ENCODE measurements at places on chromosomes 12 and 14. TPM values are rescaled to one million over a fixed set of nuclear protein-coding genes. Genes with fewer than 3 reads are reported as not detected.

DNA sequence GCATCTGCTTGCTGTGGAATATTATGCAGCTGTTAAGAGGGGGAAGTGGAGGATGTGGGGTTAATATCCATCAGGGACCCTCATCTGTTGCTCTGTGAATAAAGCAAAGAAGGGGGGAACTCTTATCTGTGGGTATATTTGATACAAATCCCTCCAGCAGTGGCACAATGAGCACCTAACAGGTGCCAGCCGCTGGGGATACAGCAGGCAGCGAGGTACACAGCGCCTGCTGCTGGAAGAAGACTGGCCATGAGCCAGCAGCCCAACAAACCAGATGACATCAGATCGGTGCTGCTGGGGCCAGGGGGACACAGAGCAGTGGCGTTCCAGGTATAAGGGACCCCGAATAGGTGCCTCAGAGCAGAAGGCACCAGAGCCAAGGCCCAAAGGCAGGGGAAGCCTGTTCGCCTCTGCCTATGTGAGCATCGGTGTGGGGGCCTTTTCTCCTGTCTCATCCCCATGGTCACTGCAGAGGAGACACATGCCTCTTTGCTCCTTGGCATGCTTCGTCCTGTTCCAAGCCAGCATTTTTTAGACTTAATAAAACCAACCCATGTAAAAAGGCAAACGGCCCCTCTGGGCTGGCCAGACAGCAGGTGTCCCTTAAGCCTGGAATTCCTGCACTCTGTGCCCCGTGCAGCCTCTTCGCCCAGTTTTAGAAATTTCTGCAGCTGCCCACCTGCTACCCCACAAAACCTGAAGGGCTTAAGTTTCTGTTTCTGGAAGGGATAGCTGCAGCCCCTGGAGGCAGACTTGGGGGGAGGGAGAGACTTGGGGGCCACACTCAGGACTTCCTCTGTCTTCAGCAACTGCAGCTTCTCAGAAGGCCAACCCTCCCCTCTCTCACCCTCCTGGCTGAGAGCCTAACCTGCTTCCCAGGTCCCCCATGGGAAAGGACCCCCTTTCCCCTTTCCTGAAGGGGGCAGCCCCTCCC is 1.6 kb upstream of the CKB start:
- no peak for DNase-seq
- H3K4me1 ChIP-seq = peaks cover 54% of the 10 kb centered on the region
- H3K27ac ChIP-seq = peak overlapping the region; percentile 99
- no peaks in the 10 kb centered on the region for H3K36me3 ChIP-seq

DNA sequence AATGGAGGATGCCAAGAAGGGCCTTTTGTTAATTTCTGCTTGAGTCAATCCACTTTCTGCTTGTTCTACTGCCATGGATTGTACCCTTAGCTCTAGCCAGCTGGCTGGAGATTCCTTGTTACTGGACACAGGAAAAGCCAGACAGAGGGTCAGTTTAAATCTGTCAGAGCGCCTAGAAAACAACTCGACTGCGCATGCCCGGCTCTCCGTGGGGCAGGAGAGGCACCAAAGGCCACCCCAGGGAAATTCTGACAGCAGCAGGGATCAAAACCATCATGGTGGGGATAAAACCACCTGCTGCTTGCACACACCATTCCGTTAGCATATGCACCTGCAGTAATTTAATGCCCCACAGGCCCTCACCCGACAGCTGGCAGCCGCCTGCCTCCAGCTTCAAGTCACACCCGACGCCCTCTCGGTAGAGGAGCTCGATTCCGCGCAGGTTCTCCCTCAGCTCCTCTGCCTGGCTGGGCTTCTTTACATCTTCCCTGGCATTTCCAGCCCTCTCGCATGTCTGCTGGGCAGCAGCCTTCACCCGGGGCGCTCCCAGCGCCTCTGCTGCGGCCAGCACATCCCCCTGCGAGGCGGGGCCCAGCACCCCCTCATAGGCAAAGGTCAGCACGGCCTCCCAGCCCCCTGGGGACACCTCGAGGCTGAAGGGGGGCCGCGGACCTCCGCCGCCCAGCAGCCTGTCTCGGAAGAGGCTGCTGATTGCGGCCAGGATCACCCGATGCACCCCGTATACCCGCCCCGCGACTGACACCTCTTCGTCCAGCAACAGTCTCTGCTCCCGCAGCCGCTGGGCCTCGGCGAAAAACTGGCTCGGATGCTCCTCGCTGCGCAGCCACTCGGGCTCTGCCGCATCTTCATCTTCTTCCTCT is 1.0 kb downstream of the KLHL33 start:
- DNase-seq = no peak
- H3K36me3 ChIP-seq = no peaks in the 10 kb centered on the region
- no peaks in the 10 kb centered on the region for H3K4me1 ChIP-seq
- no peaks in the 10 kb centered on the region for H3K27me3 ChIP-seq

GRCh38 chr12:120988234-120988633 is 9.9 kb downstream of the HNF1A start:
- peaks cover 14% of the 10 kb centered on the region for H3K4me1 ChIP-seq
- no peak overlapping the region for H3K27ac ChIP-seq
- no peaks in the 10 kb centered on the region for H3K27me3 ChIP-seq
- no peak overlapping the region for H3K4me3 ChIP-seq

GRCh38 chr12:6935371-6936193 is 7.8 kb downstream of the ATN1 start:
- no peak for DNase-seq
- H3K4me3 ChIP-seq = no peak overlapping the region
- H3K27ac ChIP-seq = no peak overlapping the region
- peaks cover 33% of the 10 kb centered on the region for H3K4me1 ChIP-seq

DNA sequence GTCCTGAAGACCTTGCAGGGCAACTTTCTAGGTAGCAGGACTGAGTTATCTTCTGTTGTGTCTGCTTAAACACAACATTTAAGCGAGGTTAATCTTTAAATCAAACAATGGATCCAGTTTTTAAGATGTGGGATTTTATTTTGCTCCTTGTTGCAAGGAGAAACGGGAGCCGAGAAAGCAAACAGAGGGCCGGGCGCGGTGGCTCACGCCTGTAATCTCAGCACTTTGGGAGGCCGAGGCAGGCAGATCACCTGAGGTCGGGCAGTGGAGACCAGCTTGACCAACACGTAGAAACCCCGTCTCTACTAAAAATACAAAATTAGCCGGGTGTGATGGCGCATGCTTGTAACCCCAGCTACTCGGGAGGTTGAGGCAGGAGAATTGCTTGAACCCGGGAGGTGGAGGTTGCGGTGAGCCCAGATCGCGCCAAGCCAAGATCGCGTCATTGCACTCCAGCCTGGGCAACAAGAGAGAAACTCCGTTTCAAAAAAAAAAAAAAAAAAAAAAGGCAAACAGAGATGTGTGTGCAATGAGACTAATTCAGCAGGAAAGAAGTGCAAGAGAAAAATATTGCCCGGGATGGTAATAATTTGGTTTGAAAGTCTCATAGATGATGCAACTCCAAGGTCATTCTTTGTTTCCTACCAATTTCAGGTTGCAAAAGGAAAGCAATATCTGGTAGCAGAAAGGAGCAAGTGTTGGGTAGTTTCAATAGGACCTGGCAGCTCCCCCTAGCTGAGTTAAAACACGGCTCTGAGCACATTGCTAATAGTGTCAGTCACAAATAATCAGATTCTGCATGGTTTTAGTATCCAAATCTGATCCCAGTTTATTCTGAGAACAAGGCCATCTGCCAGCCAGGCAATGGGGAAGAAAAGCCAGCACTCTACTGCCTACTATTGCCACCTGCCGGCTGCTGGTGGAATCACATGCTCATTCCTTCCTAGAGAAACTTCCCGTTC is 141.4 kb downstream of the PPM1H start:
- no peaks in the 10 kb centered on the region for H3K36me3 ChIP-seq
- H3K27ac ChIP-seq = no peak overlapping the region
- H3K4me1 ChIP-seq = no peaks in the 10 kb centered on the region
- H3K27me3 ChIP-seq = no peaks in the 10 kb centered on the region

Gene WIF1
- polyA plus RNA-seq = 2.2 TPM

Gene KRT6A
- polyA plus RNA-seq = 0.54 TPM

DNA sequence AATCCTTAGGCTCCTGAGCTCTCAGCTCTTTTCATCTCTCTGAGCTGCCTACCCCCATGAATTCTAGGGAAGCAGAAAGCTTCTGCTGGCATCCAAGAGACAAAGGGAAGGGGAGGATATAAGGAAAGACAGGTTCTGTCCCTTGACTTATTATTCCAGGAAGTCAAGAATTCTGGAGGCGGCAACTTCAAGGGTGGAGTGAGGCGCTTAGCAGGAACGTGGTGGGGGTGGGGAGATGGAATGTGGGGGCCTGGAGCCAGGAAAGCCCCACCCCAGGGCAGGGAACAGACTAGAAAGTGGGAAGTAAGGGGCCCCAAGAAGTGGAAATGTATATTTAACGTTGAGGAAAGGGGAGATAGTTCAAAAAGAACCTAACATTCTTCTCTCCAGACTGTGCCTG is 1.4 kb downstream of the CALCOCO1 start:
- peaks cover 6% of the 10 kb centered on the region for H3K4me1 ChIP-seq
- H3K4me3 ChIP-seq = no peak overlapping the region
- H3K27ac ChIP-seq = no peak overlapping the region
- no peaks in the 10 kb centered on the region for H3K27me3 ChIP-seq
- no peak for DNase-seq

Gene CCDC198
- polyA plus RNA-seq = 15.3 TPM

DNA sequence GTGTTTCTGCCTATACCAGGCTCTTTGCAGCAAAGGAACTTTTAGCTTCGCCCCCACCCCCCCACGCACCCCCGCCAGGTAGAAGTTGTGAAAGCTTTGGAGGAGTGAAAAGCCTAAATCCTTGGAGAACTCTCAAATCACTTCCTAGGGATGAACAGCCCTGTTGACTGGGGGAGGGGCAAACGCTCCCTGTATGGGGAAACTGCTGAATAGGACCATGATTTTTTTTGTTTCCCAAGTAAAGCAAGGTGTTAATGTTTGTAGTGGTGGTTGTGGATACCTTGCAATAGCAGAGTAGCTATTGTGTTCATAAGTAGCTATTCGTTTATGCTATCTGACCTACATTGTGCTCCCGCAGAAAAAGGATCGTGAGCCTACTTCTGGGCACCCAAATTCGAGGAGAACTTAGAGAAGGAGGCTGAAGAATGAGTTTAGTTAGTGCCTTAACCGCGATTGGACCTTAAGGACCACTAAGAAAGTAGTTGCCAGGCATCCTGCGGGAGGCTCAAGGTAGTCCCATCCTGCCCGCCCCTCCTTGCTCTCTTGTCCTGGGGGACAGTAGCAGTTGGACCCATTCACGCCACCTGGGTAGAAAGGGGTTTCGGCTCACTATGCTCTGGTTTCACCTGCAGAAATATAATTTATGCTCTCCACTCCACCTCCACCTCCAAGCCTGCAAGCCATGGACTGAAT is 901 bp upstream of the NFKBIA start:
- DNase-seq = peak; percentile 56
- H3K27me3 ChIP-seq = no peaks in the 10 kb centered on the region
- peaks cover 4% of the 10 kb centered on the region for H3K36me3 ChIP-seq
- peaks cover 40% of the 10 kb centered on the region for H3K4me1 ChIP-seq

DNA sequence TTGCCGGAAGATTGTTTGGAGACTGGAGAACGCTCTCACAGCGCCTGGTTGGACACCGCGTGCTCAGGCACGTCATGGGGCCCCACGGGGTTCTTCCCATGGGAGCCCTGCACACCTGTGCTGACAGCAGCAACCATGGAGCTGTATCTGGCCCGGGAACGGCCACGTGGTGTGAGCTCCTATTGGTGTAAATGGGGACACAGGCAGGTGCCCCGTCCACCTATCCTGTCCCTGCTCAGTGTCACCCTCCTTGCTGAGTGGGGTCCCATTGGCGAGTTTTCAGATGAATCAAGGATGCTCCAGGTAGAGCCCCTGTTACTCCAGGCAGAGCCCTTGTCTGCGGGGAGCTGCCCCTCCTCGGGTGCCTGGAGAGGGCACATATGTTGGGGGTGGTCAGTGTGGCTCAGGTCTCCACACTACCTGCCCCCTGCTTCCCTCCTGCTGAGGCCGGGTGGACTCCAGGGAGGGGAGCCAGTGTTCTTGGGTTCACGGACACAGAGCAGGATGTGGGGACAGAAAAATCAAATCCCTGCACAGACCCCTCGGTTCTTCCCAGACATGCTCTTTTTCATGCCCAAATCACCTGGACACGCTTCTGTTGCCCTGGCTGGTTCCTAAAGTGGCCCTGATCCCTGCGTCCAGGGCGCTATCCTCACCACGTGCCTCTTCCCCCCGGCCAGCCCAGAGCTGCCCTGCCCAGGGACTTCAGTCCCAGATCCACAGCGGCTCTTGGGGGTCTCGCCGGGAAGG is 250.1 kb downstream of the ADGRD1 start:
- DNase-seq = no peak
- no peaks in the 10 kb centered on the region for H3K36me3 ChIP-seq
- H3K4me3 ChIP-seq = no peak overlapping the region

Gene ACVRL1
- 1.4 TPM for polyA plus RNA-seq

GRCh38 chr14:39739796-39740195 is 307.6 kb upstream of the FBXO33 start:
- H3K36me3 ChIP-seq = no peaks in the 10 kb centered on the region
- H3K27me3 ChIP-seq = no peaks in the 10 kb centered on the region
- no peak overlapping the region for H3K4me3 ChIP-seq

DNA sequence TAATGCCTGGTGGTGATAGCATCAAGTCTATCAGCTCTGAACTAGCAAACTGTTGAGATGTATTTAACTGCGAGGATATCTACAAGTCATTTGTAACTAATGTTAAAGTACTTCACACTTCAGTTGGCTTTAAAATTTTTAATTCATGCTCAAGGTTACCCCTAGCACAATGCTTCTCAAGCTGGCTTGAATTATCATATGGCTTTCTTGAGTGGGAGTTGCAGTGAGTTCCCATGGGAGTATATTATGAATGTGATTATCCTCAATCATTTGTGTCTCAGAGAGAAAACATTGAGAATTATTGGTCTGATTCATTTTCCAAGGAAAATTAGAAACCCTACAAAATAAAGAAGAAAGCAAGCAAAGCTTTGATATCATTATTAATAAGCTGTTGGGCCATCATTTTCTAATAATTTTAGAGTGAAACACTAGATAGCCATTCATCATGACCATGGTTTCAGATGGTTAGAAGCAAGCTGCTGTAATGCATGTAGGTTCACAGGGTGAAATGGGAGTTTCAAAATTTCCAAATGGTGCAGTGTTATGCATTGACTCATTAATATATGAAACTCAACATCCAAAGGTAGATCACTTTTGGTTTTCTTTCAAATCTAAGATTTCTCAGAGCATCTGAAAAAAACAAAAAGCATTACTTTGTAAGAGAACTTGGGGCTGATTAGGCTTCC is 11.8 kb upstream of the KRAS start:
- no peak for DNase-seq
- H3K4me1 ChIP-seq = peaks cover 5% of the 10 kb centered on the region
- no peaks in the 10 kb centered on the region for H3K27me3 ChIP-seq

Gene LRIG3
- polyA plus RNA-seq = 21.7 TPM
